CD8-positive, alpha-beta T cell (primary cell): ENCODE measurements at places on chromosomes 3 and 15.

DNA sequence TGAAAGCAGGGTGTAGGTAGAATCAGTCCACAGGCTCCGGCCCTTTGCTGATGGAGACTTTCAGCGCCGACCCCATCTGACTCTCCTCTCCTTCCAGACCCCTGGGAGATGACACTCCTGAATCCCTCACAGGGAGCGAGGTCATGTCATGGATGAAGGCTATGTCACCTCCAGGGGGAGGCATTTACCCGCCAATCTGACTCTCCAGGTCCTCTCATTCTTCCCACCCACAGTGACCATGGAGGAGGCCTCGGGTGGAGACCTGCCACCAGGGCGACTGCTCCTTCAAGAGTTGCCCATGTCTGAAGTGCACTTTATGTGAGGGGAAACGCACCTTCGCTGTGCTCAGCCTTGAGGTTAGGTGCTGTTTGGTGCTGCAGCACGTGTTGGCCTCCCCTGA is 112.7 kb downstream of the KLF13 start:
- DNase-seq = peak; percentile 40

GRCh38 chr3:27085829-27086730 is 283.1 kb downstream of the NEK10 start:
- no peak for DNase-seq

GRCh38 chr3:80677796-80678195 is 910.0 kb upstream of the ROBO1 start:
- DNase-seq = no peak

DNA sequence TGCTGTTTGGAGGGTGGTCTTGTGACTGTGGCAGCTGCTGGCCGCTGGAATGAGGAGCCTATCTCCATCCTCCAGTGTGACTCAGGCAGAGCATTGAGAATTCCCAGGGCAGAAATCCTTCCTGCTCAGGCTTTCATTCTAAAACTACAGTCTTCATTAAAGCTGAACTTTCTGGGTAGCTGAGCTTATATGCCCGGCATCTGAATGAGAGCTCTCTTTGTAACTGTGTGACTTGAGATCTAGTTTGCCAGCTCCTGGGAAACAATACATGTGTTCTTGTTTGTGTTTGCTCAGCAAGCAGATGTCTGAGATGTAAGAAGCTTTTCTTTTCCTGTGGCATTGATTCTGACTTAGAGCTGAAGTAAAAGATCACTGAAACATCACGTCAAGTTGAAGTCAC is 22.4 kb downstream of the RLBP1 start:
- no peak for DNase-seq

GRCh38 chr3:114716126-114716525 is 422.3 kb downstream of the TIGIT start:
- no peak for DNase-seq
